AG04450 (cell line): ENCODE measurements at places on chromosomes 1 and 21.

GRCh38 chr1:30768830-30769718 lies 11.5 kb upstream of the LAPTM5 start:
- no peak for DNase-seq

DNA sequence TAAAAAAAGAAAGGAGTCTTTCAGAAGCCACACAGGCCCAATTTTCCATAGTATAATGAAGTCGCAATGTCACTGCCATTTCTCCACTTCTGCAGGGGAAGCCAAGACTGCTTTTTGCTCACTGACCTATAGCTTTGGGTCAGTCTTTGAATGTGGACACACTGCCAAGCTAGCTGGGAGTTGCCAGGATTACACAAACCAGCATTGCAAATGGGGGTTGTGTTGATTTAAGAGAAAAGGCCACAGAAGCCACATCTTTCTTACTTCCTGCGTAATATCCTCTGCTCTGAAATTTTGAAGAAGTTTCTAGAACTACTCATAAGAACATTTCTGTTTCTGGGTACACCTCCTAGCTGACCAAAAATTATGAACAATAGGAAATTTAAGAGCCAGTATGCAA lies 45.8 kb upstream of the SAMSN1 start:
- no peak for DNase-seq

- DNase-seq, result no peak
Observed at GRCh38 chr21:34565238-34565637, 49.7 kb downstream of the RCAN1 start.

DNA sequence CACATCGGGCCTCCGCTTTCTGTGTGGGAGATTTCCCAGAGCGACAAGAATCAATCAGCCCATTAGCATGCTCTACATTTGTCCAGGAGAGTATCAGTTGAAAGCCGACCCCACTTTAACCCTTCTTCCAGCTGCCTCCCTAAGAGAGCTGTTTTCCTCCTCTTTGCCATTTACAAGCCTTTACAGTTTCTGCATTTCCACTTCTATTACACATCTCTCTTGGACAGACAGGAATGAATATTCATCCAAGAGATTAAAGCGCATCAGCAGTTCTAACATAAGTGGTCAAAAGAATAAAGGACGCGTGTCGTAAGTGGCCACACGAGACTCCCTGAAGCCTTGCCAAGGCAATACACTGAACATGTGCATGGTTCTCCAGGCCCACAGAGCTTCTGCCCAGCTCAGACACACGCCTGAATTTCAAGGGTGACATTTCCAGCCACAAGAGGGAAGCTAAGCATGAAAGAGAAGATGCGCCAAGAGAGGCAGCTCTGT lies 47.3 kb downstream of the FAM78B start:
- DNase-seq, result no peak

DNA sequence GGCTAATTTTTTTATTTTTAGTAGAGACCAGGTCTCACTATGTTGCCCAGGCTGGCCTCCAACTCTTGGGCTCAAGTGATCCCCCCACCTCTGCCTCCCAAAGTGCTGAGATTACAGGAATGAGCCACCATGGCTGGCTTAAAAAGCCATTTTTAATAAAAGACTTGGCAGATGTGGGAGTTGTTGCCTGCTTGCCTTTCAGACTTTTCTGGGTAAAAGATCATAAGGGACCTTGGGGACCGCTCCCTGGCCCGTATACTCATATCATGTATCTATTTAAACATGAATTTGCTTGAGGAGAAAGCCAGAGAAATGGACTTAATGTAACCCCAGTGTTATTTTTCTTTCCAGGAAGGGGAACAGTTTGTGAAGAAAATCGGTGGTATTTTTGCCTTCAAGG lies 23.4 kb upstream of the PODN start:
- no peak for DNase-seq

DNA sequence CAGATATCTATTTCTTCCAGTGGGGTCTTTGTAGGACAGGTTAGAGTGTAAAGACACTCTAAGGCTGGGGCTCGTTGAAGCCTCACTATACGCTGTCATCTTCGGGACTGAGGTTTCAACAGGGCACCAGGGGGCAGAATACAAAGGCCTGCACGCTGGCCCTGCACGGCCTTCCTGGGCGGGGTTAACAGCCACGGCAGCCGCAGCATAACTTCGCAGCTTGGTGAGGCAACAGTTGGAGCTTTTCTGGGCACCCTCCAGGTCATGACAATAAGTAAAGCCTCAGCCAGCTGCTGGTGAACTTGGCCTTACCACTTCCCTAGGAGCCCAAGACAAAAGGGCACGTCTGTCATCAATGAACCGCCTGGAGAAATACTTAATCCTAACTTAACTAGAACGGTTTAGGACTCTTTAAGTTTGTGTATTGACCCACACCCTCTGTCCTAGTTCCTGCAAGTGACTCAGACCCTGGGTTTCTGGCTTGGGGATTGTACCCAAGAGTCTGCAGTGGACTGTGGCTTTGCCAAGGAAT lies 2.3 kb upstream of the RUNX1 start:
- DNase-seq, result no peak

- no peak for DNase-seq
Observed at GRCh38 chr1:210617293-210617692, 288.6 kb downstream of the HHAT start.
